ENCODE measurements at places on chromosomes 3 and 15.

GRCh38 chr3:26636096-26636727 lies 13.6 kb downstream of the LRRC3B start:
- DNase-seq: no peak

DNA sequence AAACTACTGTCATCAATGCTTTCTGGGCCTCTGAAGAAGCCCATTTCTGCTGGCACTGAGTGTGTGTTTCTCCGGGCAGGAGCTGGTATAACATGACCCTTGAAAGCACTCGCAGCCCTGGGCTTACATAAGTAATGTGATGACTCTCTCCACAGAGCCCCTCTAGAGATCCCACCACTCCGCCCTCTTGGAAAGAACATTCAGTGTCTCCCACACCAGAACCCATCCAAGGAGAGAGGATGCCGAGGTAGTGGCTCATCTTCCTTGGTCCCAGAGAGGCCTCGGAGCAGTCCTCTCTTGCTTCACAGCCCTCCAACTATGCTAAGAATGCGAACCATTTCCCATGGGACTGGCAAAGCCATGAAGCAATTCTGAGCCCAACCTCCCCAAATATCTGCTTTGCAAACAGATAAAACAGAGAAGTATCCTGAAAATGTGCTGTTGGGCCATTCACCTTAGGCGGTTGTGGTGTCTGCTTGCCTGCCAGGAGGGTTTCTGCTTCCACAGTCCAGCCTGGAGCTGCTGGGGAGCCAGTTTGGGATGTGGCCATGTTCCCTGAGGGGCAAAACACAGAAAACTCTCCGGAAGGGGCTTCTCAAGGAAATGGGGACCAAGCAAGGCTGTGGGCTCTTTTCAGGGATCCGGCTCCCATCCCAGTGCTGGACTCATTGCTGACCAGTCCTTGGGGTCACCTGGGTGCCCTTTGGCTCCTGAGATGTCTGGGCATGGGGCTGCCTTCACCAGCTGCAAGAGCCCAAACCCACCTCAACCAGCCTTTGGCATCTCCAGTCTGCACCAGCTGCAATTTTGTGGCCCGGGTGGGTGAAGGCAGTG lies 47.3 kb downstream of the AMOTL2 start:
- no peak for DNase-seq

- DNase-seq: no peak
Observed at GRCh38 chr3:41338276-41338675, 139.0 kb downstream of the CTNNB1 start.

DNA sequence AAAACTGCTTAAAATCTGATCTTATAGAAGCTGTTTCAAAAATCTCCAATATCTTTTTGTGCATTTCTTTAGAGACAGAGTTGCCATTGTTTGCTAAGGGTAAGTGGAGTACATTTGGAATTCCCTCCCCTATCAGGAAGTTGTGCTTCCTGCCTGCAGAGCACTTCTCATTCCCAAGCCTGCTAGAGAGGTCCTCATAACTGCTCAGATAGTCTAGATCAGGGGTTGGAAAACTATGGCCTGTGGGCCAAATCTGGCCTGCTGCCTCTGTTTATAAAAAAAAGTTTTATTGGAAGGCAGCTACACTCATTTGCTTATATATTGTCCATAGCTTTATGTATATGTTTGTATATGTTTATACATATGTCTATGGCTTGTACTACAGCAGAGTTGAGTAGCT lies 333.7 kb upstream of the PROK2 start:
- no peak for DNase-seq

- no peak for DNase-seq
Observed at GRCh38 chr3:75144406-75144805, 519.7 kb upstream of the FRG2C start.

DNA sequence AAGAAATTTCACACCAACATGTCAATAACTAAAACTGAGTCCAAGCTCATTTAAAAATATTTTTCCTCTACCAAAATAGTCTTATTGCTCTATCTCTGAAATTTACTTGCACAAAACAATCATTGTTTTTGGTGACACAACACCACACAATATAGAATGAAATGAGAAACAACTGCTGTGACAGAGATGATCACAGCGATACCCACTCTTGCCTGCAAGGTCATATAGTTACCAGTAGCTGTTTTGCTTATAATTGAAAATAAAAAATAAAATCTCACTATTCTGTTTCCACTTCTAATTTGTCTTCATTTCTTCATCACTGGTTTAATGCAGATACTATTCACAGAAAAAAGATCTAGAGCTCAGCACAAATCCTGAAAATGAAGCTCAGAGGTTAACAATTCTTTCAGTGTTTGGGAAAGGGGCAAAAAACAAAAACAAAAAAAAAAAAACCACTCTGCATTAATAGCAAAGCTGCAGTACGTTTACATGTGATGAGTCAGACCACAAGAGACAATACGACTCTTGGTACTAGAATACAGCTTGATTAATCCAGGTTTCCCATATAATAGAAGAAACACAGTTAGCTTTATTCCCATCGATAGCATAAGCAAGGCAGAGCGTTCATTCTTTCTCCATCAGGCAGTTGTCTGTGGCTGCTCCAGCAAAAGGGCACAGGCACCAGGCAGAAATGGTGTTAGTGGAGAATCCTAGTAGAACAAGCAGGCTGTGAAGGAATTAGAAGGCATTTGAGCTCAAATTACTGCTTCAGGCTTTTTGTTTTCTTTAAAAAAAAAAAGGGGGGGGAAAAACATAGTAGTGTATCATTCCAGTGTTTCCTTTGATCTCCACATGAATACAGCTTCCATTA lies 773 bp downstream of the ANKRD28 start:
- DNase-seq: no peak

GRCh38 chr3:130699765-130700164 lies 46.9 kb downstream of the PIK3R4 start:
- DNase-seq: peak; percentile 12

- no peak for DNase-seq
Observed at GRCh38 chr3:42709621-42710020, 7.0 kb upstream of the HHATL start.

GRCh38 chr15:63918317-63918672 lies 84.5 kb upstream of the HERC1 start:
- DNase-seq: peak; percentile 42

GRCh38 chr3:141992512-141992911 lies 116.1 kb downstream of the ATP1B3 start:
- DNase-seq: no peak

GRCh38 chr3:66655671-66656070 lies 154.8 kb upstream of the LRIG1 start:
- DNase-seq: no peak

DNA sequence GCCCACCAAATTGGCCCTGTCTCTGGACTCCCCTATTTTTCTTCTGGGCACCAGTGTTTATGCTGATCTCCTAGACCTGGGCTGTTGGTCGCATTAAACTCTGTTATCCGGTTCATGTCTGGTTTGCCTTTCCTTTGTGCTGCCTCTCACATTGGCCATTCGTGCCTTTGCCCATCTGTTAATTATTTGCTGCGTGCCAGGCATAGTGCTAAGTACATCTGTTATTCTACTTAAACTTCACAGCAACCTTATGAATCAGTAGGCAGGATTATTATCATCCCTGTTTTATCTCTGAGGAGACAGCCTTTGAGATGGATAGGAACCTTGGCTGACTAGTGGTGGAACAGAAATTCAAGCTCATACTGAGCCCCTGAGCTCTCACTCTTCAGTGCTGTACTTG lies 76.0 kb downstream of the THSD4 start:
- DNase-seq: no peak

DNA sequence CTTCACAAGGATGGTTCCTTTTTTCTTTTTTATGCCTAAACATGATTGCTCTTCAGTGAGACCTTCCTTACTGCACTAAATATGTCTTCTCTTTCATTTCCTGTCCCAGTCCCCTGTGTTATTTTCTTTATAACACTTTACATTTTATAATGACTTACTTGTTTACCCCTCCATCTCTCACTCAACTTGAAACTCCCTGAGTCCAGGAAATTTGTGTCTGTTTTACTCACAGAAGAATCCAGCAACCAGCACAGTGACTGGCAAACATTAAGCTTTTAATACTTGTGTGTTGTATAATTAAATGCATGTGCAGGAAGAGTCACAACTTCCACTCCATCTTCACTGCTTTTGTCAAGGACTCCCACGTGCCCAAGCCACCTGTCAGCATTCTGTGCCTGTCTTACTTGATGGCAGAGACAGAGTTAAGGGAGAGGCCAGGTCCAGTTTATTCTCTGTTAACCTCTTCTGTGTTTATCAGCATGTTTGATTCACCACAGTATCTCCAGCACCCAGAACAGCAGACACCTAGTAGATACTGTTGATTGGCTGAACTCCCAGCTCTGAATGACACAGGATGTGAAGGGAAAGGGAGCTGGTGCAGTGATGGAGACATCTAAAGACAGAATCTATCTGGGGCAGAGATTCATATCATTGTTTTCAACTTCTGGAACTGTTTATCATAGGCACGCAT lies 42.8 kb downstream of the SSR3 start:
- no peak for DNase-seq

- no peak for DNase-seq
Observed at GRCh38 chr3:25558121-25558520, 106.6 kb downstream of the TOP2B start.

GRCh38 chr15:51114437-51115119 lies 19.9 kb upstream of the TNFAIP8L3 start:
- DNase-seq: no peak

- peak; percentile 18 for DNase-seq
Observed at GRCh38 chr3:153284282-153284938, 122.4 kb downstream of the RAP2B start.

- peak; percentile 47 for DNase-seq
Observed at GRCh38 chr3:155805802-155806618, at the start of gene C3orf33. Gene C3orf33, minus strand, starts transcription at chr3:155806278. Its CDS starts 26 bp downstream, at chr3:155806252.

GRCh38 chr3:131386429-131387165 lies 5.0 kb downstream of the NUDT16 start:
- DNase-seq: no peak

DNA sequence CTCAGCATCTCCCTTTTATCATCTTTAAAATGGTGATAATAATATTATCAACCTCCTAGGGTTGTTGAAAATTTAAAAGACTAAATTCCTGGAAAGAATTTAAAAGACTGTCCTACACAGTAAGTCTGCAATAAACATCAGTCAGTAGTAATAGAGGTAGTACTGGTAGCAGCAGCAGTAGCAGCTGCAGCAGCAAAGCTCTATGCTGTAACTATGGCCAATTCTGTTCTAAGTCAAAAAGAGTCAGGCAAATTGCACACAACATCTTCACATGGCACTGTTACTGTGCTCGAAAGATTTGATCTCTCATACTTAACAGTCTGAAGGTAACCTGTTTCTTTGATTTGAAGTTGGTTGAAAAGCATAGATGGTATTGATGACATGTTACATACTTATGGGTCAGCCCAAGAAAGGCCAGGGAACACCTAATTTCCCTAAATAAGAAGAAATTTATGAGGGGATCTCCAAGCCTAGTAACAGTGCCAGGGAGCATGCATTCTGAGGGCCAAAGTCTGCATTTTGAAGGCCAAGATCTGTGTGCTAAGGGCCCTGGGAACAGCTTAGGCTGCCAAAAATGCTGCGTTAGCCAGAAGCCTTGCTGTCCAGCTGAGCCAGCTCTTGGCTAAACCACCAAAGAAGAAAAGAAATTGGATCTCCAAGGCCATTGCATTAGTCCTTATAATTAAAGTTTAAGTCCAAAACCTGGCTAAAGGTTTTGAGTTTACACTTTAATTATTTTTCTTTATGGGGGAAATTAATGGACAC lies 68.2 kb downstream of the SIDT1 start:
- DNase-seq: no peak

DNA sequence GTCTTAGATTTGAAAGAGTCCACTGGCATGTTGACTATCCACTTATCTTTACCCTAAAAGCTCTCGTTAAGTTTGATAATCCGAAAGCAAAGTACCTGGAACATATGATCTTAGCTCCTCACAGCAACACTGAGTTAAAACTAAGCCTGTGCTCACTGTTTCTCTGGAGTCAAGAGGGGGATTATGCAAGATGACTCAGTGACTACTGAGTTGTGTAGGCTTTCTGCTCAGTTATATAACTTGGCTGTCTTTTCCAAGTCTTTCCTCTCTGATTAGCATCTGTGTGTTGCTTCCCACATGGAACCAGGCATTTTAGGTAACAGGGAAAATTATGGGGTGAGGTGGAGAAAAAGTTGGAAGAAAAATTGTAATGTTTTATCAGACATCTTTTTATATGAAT lies 31.2 kb upstream of the MYO5C start:
- no peak for DNase-seq

DNA sequence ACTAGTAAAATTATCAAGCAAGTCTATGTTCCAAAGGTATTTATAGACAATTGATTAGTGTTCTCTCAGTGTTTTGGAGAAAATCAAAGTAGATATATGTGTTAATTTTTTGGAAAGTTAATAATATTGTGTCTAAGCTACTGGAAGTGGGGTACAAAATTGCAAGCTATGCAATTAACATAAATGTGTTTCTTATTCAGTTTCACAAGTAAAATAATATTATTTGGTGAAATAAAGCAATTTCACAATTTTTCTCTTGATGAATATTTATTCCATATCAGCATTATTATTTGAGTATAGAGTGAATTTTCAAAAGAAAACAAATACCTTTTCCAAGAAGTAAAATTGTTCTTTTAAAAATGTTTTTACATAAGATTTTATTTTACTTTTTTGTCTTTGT lies 1047.7 kb downstream of the TBL1XR1 start:
- no peak for DNase-seq

DNA sequence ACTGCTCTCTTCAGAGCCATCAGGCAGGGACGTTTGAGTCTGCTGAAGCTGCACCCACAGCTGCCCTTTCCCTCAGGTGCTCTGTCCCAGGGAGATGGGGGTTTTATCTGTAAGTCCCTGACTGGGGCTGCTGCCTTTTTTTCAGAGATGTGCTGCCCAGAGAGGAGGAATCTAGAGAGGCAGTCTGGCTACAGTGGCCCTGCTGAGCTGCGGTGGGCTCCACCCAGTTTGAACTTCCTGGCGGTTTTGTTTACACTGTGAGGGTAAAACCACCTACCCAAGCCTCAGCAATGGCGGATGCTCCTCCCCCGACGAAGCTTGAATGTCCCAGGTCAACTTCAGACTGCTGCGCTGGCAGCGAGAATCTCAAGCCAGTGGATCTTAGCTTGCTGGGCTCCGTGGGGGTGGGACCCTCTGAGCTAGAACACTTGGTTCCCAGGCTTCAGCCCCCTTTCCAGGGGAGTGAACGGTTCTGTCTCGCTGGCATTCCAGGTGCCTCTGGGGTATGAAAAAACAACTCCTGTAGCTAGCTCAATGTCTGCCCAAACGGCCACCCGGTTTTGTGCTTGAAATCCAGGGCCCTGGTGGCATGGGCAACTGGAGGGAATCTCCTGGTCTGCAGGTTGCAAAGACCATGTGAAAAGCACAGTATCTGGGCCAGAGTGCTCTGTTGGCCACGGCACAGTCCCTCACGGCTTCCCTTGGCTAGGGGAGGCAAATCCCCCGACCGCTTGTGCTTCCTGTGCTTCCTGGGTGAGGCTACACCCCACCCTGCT lies 21.1 kb upstream of the ST6GAL1 start:
- no peak for DNase-seq

DNA sequence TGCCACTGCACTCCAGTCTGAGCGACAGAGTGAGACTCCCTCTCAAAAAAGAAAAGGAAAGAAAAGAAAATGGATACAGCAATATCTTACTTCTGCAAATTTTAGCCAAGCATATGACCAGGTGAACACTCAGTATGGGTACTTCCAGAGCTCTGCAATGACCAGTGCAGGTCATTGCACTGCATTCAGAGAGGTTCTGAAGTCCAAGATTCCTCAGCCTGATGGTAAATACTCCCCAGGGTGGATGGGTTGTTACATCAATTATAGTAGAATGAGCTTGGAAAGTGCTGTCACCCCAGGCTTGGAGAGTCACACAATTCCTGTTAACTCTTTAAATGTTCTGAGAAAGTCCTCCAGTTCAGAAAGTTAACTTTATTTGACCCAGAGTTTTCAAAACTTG lies 103.7 kb downstream of the RPLP1 start:
- DNase-seq: no peak

All from NCI-H2081 treated with DMSO at 0.1 percent for 48 hours (cell line).